ENCODE measurements at places on chromosomes 7 and 10.

DNA sequence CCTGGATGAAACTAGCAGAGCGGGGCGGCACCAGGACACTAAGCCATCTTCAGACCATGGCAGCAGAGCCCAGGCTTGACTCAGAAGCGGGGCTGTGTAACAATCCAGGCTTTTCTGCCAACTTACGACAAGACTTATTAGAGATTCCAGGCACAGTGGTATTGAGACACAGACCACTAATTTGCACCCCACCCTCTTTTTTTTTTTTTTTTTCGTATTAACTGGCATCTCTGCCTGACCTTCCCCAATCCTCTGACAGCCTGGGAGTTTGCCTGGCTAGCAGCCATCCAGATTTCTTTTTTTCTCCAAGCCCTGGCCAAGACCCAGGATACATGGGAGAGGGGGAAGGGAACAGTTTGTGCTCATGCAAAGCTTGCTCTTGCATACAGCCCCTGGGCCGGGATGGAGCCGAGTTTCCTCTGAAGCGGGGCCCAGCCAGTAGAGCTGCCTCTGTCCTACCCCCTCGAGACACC lies 182.4 kb downstream of the PLXNA4 start:
- DNase-seq = no peak

DNA sequence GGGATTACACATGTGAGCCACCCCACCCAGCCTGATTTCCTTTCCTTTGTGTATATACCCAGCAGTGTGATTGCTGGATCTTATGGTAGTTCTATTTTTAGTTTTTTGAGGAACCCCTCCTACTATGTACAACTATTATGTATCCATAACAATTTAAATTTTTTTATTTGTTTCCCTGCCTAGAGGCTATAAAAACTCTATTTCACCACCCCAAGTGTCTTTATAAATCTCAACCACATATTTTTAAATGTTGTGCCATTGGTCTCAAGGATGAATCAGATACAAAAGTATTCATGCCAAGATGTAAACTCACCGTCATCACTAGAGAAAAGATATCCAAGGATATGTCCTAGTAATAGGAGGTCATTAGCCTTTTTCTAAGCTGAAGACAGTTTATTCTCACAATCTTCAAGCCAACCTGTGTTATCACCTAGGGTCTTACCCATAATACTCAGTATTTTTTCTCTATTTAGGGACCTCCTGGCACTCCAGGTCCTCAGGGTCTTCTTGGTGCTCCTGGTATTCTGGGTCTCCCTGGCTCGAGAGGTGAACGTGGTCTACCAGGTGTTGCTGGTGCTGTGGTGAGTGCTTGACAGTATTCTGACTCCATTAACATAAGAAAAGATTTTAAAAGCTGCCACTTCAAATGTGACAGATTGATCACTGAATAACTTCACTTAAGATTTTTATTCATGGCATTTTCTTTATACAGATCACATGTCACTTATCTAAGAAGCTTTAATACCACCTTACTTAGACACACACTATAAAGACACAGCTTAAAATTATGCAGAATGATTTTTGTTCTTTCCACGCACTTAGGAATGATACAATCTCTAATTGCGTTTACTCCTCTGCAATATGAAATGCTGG lies 29.4 kb downstream of the COL1A2 start:
- no peak for DNase-seq

DNA sequence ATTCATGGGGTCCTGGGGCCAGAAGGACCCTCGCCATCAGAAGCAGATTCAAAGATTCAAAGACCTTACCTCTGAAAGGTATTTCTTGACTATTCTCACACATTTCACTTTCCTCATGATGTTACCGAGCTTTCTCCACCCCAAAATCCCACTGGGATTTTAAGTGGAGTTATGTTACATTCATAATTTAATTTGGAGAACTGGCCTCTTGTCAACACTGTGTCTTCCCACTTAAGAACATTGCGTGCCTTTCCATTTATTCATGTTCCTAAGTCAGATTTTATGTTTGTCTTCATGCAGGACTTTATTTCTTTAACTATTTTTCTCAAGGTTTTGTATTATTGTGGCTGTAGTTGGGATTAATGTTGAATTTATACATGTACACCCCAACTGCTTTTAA lies 123.5 kb upstream of the BMPER start:
- DNase-seq = no peak

DNA sequence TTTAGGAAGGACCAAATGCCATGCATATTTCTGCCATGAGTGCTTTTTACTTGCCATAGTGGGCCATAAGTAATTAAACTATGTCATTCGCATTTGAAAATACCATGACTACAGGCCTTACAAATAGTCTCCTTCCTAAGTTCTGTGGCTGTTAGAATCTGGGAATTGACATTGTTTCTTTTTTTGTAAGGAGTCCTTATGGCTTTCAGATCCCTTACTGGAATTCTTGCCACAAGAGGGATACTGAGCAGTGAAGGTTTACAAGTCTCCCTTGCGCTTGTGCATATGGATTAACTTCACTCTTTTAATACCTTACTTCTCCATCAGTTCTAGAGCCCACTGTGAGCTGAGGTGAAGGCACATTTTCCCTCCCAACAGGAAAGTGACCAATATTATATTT lies 166.0 kb downstream of the NRG3 start:
- no peak for DNase-seq

- DNase-seq = no peak
Observed at GRCh38 chr7:25500393-25500921, 272.2 kb upstream of the NPVF start.

DNA sequence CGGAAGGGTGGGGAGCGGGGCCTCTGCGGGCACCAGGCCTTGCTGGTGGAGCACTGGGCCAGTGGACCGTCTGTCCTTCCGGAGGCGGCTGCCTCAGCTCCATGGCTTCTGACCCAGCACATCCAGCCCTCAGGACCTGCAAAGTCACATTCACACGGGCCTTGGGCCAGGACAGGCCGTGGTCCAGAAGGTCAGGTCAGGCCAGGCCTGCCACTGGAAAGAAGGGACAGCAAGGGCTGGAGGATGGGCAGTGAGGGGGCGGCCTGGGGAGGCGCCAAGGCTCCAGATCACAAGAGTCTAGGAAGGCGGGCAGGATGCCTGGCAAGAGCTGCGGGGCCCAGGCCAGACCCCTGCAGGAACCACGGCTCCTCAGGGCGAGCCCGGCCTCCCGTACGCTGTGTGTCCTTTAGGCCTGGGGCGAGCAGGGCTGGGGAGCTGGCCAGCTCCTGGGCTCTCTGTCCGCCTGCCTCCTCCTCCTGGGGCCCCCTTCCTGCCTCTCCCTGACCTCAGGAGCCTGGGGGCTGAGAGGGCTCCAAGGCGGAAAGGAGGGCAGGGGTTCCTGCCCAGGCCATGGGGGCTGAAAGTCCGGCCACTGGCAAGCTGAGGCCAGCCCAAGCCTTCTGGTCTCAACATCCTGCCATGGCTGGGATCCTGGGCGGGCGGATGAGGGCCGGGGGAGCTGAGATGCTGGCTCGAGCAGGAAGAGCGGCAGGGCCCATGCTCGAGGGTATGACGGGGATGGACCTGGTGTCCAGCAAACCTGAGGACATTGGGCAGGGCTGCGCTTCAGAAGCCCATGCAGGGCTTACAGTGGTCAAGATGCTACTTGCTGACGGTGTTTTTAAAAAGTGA lies 225.8 kb downstream of the ELFN1 start:
- DNase-seq = no peak

DNA sequence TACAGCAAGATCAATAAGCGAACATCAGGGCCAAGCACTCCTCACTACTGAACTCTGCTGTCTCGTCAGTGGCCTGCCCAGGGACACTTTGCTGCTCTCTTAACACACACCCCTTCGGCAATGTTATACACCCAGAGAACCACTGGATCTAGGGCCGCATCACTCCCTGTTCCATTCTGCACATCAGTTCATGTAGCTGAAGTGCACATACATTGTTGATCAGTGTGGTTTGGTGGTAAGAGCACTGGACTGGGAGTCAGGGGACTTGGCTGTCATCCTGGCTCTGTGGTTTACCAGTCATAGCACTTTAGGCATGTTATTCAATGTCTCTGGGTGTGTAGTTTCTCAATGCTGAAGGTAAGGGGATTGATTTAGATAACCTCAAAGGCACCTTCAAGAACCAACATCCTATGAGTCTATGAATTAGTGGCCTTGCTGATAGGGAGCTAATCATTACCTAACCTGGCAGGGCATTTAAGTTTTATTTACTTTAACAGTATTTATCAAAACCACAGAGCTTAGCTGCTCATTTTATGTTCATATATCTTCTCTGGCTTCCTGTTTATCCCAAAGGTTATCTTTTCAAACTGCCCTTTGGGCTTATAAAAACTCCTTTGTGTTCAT lies 24.8 kb downstream of the DUSP5 start:
- DNase-seq = no peak

GRCh38 chr7:155986497-155987160 lies 174.4 kb upstream of the SHH start:
- no peak for DNase-seq

- no peak for DNase-seq
Observed at GRCh38 chr7:151380199-151381097, 29.4 kb downstream of the WDR86 start.

GRCh38 chr7:69002416-69002815 lies 595.9 kb upstream of the AUTS2 start:
- no peak for DNase-seq

- DNase-seq = no peak
Observed at GRCh38 chr10:86043236-86043635, 323.4 kb downstream of the GRID1 start.

DNA sequence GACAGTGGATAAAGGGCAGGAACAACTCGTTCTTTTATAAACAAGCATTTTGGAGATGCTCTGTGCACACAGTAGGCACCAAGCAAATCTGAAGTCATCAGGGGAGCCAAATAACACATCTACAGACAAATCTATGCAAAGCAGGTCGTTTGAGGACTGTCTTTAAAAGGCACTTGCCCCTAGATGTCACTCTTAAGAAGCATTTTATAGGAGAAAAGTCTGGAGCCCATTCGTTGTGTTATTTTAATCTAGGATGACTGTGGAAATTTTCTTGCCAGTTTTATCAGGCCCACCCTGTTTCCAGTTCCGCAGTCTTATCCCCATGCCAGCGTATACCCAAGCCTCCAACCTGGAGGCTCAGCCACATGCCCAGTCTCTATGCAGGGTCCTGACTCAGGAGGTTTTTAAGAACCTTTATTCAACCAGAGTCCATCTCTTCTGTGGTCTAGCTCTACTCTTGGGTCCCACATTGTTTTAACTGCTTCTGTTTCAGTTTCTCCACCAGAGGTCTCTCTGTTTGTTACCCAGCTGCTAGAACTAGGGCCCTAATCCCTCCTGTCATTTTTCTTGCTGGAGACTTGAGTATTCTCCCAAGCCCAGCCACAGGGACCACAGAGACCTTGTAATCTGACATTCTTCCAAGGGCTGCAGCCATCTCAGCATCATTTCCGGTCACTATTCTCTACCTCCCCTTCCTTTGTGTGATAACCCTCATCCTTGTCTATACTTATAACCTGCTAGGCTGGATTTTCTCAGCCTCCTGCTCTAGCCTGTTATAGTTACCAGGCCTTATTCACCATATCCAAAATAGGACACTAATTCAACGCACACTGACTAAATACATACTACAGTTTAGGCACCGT lies 26.7 kb downstream of the PIK3CG start:
- DNase-seq = no peak

DNA sequence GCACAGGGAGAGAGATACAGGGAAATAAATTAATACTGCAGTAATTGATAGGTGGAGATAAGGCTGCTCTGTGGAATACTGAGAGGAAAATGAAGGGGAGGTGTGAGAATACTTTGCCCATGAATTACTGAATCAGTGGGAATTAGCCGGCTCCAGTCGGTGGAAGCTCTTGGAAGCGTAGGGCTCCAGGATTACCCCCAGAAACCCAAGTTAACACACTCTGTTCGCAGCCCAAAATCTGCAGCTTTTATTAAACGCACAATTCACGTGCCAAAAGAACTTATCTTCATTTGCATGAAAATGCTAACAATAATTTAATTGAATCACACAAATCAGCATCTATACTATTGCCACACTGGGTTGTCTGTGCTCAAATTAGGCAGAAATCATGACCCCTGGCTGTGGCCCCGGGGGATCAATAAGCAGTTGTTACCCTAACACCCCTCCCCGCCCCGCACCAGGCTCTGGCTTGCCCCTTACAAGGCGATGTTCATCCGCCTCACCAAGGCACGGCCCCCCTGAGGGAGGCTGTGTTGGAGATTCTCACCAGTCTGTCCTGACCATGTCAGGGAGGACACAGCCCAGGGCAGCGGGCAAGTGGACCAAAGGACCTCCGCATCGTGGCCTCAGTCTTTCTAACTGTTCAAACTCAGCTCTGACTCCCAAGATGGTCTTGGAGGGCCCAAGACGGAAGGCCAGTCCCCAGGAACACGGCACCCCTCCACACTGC lies 48.4 kb upstream of the MGMT start:
- no peak for DNase-seq

DNA sequence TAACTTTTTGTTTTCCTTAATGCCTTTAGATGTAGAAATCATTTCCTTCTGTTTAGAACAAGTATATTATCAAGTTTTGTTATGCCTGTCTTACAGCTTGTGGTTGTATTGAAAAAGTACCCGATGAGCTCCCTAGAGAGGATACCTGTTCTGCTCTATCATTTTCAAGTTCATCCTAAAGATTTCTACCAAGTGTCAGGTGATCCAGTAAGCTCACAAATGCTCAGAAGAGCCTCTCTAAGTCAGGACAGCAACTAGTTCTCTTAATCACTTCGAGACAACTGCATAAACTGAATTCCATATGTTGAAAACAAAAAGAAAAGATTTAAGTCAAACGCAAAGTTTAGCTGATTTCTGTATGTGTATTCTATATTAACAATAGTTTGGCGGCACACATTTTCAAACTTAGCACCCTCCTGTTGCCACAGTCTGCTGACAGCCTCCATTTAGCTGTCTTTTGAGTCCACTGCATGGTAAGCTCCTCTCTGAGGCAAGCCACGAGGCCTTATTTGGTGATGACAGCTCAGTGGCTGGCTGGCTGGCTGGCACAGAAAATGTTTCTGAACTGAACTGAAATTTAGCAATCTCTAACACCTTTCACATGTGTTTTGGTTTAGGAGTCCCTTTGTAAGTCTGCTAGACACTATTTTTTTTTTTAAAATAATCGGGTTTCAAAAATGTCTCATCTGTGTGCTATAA lies 59.4 kb downstream of the SEMA3C start:
- DNase-seq = no peak

DNA sequence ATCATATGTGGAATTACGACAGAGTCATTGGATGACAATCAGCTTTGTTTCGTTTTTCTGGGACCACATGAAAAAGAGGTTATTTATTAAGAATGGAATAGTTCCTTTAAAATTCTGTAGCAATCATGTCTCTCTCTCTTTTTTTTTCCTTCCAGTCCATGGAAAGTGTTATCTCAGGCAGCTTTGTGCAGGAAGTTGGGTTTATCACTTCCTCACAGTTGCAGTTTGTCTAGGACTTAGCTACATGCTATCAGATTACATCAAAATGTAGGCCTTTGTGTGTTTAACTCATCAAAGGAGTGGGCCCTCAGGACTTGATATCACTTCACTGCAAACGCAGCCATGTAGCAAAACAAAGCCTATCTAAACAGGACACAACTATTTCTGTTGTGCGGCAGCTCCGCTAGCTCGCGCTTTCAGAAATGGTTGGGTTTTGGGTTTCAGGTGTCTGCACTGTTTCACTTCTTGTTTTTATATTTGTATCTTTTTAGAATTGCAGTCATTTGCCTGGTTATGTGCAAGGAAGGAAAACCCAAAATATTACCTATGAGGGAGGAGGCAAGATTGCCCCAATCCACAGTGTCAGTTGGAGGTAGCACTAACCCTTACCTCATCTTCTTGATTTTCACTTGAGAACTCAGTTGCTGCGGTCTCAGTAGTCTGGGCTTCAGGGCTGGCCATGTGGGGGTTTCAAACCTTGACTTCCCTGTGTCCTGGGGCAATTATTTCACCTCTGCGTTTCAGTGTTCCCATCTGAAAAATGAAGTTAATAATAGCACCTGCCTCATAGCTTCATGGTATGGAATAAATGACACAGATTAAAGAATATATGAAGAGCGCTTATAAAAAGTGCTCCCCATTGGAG lies 66.7 kb downstream of the HHEX start:
- DNase-seq = no peak

All from NCI-H2081 treated with DMSO at 0.1 percent for 48 hours (cell line).